Activated gamma-delta T cell (primary cell): ENCODE measurements at places on chromosomes 7 and 10.

- no peak for DNase-seq
Measured at GRCh38 chr7:98668255-98668654, 51.2 kb downstream of the NPTX2 start.

GRCh38 chr7:80210400-80210799 lies 75.8 kb downstream of the GNAI1 start:
- DNase-seq = no peak

DNA sequence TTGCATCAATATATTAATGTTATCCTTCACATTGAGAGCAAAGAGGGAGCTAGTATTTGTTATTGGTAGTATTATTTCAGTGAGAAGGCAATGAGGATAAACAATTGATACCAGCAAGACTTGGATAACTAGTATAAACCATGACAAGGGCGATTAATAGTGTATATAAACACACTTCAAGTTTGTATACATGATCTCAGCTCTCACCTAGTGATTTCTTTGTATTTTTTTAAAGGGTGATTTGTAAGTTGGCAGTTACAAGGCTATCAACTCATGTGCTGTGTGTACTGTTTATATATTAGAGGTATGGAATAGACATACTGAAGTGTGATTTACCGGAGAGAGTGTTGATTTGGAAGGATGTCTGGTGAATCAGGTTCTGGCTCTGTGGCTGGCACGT lies 88.0 kb downstream of the SNX10 start:
- no peak for DNase-seq

GRCh38 chr7:71497256-71497946 lies 365.5 kb downstream of the GALNT17 start:
- DNase-seq = no peak

DNA sequence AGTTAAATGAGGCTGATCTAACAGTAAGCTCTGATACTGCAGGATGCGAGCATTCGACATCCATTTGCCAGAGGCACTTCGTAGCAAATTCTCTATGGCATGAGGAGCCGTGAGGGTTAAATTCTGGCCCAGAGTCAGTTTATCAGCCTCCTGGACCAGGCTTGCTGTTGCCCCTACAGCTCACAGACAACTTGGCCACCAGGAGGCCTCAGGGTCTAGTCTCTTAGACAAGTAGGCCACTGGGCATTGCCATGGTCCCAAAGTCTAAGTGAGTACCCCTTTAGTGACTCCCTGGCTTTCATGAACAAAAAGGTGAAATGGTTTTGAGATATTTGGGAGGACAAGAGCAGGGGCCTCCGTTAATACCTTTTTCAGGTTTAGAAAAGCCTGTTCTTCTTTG lies 178.0 kb upstream of the MBL2 start:
- no peak for DNase-seq

- DNase-seq = no peak
Measured at GRCh38 chr10:93261961-93262610, 188.4 kb downstream of the CYP26A1 start.

DNA sequence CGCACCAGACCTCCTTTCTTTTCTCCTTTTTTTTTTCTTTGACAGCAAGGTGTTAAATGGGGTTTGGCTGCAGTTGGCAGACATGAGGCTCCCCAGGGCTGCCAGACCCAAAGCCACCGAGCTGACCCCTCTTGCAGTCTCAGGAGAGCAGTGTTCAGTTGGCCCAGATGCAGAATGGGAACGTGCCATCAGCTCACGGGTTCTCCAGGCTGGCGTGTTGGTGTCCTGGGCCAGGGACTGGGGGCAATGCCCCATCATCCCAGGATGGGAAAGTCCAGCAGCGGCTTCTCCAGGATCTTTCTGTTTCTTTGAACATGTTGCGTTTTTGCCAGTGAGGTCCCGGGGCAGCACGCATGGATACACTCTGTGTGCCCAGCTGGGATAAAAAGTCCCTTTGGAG lies 114.6 kb upstream of the KCTD7 start:
- DNase-seq = no peak

DNA sequence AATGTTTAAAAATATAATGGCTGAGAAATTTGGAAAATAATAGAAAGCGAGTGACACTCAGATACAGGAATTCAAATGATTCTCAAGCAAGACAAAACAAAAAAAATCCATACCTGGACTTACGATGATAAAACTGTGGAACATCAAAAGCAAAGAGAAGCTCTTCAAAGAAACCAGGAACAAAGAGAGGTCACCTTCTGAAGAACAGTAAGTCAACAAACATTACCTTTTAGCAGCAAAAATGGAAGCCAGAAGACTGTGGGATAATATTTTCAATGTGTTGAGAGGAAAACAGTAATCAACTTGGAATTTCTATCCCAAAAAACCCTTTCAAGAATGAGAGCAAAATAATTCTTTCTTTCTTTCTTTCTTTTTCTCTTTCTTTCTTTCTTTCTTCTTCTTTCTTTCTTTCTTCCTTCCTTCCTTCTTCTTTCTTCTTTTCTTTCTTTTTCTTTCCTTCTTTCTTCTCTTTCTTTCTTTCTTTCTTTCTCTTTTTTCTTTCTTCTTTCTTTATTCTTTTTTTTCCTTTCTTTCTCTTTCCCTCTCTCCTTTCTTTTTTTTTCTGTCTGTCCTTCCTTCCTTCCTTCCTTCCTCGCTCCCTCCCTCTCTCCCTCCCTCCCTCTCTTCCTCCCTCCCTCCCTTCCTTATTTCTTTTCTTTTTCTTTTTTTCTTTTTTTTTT lies 1.8 kb upstream of the CPA5 start:
- no peak for DNase-seq

DNA sequence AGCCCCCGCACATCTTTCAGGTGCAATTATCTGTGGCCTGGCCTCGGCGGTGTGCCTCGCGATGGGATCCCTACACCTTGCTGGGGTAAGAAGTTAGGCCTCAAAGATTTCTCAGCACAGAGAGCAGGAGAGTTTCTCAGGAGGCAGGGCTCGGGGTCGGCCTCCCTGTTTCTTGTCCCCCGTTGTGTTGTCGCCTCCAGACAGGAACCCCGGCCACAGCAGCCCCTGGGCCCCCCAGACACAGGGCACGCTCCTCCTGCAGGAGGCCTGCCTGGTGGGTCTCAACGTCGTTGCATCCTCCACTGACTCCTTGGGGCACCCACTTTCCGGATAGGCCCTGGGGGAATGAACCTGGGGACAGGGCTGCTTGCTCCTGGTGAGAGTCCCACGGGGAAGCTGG lies 229.1 kb upstream of the SHH start:
- no peak for DNase-seq

DNA sequence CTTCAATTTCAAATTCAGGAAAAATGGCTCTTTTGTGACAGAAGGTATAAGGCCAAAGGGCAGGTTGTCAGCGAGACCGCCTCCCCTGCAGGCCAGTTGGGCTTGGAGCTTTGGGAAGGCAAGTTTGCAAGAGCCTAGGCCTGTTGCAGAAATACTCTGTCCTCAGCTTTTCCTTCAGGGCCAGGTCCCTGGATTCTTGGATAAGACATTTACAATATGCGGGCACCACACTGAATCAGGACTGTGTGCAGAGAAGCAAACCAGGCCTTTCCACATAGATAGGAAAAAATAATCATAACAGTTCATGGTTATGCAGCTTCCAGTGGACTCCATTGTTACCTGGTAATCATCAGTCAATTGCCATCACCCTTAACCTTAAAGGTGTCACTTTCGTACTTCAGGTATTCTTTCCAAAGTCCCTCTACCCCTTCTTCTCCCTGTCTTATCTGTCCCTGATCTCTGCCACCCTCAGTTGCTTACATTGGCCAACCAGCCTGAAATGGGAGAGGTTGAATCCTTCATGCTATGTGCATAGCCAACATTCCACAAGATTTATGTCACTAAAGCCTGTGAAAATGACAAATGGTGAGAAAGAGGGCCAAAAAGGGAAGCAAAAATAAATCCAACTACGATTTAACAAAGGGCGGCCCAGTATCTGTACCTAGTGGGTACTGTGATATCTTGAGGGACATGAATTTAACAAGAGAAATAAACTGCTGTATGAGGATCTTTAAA lies 304.5 kb upstream of the NFE2L3 start:
- no peak for DNase-seq

- DNase-seq = no peak
Measured at GRCh38 chr10:132429281-132430230, 32.6 kb downstream of the PWWP2B start.

GRCh38 chr7:36969376-36969775 lies 245.1 kb upstream of the AOAH start:
- DNase-seq = no peak

DNA sequence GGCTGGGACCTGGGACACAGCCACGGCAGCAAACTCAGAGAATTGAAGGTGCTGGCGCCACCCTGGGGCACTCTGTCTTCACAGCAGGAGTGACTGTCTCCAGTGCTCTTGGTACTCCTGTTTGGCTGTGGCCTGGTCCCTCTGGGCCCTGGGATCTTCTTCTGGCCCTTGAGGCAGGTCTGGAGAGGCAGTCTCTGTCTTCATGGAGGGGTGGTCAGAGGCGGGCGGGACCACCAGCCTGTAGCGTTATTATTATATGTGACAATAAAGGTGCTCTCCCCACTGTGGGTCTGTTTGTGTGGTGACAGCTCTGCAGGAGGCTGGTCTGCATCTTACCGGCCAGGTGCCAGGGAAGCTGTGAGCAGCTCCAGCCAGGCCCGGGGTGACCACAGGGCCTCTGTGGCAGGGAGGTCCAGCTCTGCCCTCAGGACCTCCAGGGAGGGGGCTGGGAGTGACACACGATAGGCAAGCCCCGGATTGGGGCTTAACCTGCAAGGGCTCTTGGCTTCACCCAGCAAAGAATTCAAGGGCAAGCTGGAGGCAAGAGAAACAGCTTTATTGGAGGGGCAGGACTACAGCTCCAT lies 70.3 kb downstream of the MYL10 start:
- no peak for DNase-seq

GRCh38 chr10:77501152-77501845 lies 136.3 kb downstream of the KCNMA1 start:
- DNase-seq = no peak

DNA sequence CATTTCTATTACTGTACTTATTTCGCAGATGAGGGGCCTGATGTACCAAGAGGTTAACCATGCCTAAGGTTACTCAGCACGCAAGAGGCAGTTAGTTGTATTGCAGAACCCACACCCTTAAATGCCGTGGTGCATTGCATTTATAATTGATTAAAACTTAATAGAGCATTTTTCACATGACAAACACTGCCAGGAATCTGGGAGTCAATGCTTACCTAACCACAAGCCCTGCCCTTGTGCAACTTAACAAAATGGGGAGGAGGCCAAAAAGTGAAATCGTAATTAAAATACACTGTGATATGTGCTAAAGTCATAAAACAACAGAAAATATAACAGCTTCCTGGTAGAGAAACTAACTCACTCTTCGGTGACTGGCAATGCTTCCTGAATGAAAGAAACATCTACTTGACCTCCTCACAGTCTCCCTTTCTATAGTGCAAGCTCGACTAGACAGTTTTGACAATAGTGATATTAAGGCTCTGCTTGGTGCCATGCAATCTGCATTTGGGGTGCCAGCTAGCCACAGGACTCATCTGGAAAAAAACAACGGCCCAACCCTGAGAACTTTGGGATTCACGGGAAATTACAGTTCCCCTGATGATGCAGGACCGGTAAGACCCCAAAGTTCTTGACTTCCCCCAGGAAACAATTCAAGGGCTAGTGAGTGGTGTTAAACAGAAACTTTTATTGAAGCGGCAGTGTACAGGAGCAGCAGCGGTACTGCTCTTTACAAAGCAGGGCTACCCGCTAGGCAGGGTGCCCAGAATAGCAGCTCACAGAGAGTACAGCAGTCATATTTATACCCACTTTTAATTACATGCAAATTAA lies 612.4 kb downstream of the TNS3 start:
- no peak for DNase-seq

DNA sequence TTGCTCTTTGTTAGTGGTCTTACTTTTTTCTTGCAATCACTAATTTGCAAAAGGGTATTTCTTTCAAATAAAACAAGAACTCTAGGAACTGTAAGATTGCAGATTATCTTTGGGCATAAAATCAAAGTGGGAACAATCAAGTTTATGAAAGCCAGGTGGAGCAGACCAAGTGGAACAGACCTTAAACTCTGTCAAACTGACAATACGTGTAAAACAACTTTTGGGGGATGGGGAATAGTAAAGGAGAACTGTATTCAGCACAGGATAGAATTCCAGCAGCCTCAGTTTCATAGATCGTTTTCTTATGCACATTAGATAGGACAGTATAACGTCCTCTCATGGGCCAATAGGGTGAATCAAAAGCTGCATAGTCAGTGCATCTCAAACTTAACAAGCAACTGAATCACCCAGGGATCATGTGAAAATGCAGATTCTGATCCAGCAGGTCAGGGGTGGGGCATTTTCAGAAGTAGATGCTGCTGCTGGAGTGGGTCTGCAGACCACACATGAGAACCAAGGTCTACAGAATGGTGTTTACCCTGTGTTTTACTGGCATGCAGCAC lies 120.7 kb downstream of the PIP4K2A start:
- DNase-seq = no peak

- DNase-seq = no peak
Measured at GRCh38 chr10:11142777-11143176, 125.1 kb downstream of the CELF2 start.

DNA sequence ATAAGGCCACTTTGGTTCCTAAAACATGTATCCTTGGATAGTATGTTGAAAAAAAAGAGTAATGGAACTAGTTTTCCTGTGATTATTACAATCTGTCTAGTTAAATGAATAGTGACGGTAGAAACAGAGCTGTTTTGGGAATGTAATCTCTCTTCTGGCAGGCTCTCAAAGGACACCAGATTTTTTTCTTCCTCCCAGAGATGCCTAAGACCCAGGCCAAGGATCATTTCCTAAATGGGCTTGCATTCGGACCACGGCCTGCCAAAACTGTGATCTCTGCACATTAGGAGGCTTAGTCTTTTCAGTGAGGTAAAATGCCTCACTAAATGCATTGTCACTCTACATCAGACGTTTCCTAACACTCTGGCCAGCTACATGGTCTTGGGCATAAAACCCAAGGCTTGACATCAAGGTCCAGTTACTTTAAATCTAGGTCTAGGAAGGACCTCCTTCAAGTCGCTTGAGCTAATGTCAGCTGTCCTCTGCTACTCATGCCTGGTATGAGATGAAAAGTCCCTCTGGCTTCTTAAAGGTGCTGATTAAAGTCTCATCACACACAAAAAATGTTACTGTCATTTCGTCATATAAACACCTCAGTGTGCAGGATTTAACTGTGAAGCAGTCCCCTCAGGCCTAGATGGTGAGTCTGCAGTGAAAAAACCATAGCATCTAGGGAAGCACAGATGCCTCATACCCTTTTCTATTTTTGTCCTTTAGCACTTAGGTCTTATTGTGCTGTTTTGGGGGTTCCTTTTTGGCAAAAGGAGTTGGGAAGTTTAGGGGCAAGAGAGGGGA lies 47.7 kb downstream of the DLD start:
- DNase-seq = no peak

- DNase-seq = no peak
Measured at GRCh38 chr10:72392571-72392970, 37.9 kb upstream of the DNAJB12 start.

GRCh38 chr7:150408393-150409299 lies 29.5 kb downstream of the ZNF775 start:
- no peak for DNase-seq
